Kidney (tissue), 22 donors: ENCODE measurements at places on chromosomes 7 and 10. TPM values are rescaled to one million over a fixed set of nuclear protein-coding genes. Genes with fewer than 3 reads are reported as not detected.
A peak's percentile ranks its signal among the peaks of the same experiment; 100 is the strongest.

Gene PNLIPRP1
- not detected for polyA plus RNA-seq

Gene KLF14
- polyA plus RNA-seq: 0.13 TPM

DNA sequence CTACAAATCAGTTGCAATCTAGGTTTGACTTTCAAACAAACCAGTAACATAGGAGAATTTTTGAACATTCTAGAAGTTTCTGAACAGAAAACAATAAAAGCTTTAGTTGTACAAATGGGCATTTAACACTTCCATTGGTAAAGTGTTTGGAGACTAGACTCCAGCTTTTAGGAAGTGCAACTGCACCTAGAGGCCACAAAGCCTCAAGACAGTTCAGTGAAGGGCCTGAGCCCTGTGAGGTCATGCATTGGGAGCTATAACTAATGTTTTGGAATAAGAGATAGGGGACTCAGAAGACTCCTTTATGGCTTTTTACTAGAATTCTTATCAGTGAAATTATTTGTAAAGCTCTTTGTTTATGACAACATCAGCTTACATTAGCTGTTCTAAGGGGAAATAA, 3.0 kb upstream of the EPHB6 start:
- no peak for DNase-seq

DNA sequence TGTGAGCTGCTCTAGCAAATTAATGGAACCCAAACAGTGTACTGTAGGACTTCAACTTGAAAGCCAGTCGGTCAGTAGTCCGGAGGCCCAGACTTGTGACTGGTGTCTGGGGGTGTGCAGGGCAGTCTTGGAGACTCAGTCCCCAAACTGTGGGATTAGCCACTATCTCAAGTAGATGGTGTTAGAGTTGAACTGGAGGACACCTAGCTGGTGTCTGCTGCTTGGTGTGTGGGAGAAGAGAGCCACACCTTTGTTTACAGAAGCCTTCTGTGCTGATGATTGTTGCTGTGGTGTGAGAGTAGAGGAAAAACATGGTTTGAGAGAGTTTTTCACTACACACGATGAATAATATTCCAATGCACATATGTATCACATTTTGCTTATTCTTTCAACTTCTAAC, 47.4 kb downstream of the CUL2 start:
- no peak for DNase-seq

DNA sequence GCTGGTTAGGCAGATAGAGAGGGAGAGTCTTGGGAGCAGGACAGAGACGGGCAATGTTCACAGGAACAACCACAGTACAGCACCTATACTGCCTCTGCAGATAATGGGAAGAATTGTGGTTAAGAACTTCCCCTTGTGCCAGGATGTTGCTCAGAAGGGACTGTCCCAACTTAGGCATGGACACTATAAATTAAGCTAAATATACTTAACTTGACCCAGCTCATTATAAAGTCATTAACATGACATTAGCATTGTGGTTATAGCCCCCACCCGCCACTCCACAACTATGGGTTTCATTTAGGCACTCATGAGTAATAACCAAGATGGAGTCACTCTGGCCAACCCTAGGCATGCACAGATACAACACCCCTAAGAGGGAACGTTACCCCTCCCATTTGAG, 310.9 kb upstream of the NRG3 start:
- no peak for DNase-seq

DNA sequence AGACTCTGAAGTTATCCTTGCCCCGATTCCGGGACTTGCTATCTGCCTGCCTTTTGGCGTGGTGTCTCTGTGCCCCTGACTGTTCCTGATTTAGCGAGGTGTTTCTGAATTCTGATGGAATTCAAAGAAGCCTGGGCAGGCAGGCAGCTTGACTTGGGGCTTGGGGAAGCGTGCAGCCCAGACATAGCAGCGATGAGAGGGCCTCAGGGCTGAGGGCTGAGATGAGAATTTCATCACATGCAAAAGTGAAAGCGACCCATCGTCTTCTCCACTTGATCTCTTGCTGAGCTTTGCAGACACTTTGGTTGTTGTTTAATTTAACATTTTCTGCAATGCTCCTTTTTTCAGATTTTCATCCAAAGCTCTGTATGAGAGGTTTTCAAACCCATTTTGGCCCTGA, 57.8 kb downstream of the TCF7L2 start:
- no peak for DNase-seq

Gene SFXN3
- 23.3 TPM for polyA plus RNA-seq

DNA sequence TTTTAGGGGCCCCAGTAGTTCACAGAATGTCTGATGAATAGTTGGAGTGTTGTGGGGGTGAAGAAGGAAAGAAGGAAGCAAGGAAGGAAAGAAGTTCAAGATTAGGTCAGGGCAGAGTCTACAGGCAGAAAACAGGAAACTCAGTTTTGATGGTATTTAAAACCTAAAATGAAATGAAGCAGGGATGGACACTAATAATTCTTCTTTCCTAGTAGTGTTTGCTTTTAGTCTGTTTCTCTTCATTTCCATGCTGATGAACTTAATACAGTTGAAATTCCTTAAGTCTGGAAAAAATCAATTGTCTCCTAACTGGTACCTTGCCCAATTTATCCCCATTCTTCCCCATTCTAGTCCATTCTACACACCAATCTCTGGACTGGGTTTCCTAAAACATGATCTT, 59.0 kb upstream of the GSAP start:
- no peak for DNase-seq

DNA sequence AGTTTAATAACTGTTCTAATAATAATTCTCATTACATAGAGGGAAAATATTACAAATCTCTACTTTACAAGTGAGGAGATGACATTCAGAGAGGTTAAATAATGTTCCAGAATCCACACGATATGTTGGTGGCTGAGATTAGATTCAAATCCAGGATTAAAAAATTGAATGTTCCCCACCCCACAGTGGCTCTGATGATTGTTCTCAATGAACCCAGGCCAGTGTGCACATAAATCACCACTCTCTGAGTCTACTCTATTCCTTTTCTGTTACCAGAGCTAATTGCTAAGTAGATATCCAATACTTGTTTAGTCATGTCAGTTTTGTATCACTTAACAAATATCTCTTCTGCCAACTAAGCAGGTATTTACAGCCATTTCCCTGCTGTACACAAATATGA, 281.0 kb downstream of the ABCA13 start:
- DNase-seq: no peak

- peak; percentile 34 for DNase-seq
Observed at GRCh38 chr7:148664324-148664723, 34.4 kb upstream of the CUL1 start.

Gene HMX2
- polyA plus RNA-seq: 4.0 TPM

DNA sequence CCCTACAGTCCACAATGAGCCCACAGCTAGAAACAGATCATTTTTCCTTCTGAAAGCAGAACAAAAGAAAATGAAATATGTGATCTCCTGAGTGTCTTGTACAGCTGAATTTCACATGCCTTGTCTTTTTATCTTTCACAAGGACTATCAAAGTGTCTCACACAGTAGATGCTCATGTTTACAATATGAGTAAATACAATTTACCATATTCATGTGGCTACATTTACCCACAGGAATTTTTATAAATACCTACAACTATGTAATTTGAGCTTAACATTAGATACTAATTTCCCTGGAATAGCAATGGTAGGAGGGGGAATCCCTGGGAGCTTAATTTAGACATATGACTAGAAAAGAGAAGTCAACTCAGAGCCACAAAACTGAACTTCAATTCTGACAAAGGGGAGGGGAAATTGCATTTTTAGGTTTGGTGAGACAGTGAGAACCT, 186.2 kb downstream of the MACC1 start:
- no peak for DNase-seq

Gene LAMB4
- polyA plus RNA-seq: 5.4 TPM

GRCh38 chr7:97064972-97065587, 40.4 kb upstream of the DLX5 start:
- no peak for DNase-seq

Gene TAF6
- 41.3 TPM for polyA plus RNA-seq

DNA sequence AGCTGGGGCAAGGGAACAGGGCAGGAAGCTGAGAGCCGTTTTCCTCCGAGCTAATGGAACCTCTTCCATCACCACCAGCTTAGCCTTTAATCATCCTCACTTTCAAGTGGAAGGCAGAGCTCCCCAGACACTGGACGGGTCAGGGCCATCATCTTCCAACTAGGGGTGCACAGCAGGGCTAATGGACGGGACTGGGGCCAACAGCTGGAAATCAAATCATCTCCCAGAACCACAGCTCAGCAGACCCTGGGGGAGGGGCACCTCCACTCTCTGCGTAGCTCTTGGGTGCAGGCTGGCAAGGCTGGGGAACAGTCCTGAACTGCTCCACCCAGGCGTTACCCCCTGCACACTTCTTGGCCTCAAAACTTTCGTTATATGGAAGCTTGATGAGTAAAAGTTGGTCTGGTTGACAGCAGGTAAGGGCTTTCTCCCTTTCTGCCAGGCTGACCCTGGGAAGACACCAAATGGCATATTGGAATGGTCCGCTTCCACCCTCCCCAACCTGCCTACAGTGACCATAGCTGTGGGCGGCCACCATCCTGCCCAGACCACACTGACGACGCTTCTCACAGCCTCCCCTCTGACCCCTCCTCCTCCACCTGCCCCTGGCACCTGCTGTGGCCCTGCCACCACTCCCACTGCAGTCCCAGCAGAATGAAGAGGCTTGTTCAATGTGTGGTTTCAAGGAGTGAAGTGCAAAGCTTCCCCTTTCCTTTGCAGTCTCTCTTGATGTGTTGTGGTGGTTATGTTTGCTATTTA, 51.7 kb upstream of the RET start:
- no peak for DNase-seq

DNA sequence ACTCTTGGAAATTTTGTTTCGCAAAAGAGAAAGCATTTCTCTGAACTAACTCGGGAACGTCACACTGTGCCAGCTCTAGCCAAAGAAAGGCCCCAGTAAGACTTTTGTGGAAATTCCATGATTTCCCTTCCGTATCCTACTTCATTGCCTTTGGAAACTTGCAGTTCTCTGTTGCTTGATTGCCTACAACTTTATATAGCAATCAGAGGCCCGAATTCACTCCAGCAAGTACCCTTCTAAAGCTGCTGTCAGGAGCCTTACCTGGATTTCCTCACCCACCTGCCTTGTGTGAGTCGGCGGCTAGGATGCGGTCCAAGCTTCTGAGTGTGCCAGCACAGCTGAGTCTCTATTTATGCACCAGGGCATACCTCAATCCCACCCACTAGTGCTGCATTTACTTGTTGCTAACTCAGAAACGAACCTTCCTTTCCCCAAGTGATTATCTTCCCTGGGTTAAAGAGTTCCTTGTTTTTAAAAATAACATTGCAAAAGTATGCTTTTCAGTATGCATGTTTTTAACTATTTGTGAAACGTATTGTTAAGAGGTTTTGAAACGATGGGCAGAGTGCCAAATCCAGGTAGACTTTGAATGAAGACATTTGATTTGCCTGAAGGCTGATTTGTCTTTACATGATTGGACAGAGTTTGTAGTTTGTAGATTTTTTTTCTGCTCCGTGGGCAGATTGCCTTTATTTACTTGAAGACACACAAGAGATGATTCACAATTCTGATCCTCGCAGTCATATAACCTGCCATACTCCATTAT, at the start of gene AGR2:
AGR2 (minus strand) TSS at position 326 of the 766 bp plus-strand sequence. CDS start 3,203 bp downstream, outside the sequence.
- peak; percentile 27 for DNase-seq

Gene CLRN3
- 42.1 TPM for polyA plus RNA-seq

DNA sequence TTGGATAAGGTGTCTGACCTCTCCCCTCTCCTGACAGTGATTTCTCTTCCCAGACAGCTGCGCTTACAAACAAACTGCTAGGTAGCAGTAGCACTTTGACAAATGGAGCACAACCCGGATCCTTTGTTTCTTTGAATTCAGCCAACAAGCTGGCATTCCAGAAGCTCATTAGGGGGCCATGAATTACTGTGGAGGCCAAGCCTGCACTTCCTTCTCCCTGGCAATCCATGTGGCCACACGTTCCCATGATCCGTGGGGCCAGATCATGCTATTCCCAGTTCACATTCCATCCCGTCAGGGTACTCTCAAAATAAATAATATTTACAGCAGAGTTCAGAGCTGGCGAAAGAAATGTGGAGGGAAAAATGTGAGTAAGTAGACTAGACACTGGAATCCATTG, 172.4 kb downstream of the PRPF18 start:
- DNase-seq: peak; percentile 67

GRCh38 chr10:95242581-95243317, 48.1 kb downstream of the PDLIM1 start:
- DNase-seq: peak; percentile 70

DNA sequence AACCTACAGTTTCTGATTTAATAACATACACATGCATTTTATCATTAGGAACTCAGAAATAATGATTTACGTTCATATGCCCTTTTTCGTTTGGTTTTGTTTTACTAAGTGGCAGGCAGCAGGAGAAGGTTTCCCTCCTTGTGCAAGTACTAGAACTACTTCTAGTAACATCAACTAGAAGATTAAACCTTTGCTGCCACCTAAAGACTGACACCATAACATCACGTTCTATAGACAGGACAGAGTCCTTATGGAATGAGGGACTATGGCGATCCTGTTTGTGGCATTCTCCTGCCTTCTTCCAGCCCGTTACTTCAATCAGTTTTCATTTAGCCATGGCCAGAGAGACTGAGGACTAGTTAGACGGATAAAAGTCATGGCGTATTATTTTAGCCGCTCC, 53.2 kb downstream of the GAD2 start:
- DNase-seq: no peak

DNA sequence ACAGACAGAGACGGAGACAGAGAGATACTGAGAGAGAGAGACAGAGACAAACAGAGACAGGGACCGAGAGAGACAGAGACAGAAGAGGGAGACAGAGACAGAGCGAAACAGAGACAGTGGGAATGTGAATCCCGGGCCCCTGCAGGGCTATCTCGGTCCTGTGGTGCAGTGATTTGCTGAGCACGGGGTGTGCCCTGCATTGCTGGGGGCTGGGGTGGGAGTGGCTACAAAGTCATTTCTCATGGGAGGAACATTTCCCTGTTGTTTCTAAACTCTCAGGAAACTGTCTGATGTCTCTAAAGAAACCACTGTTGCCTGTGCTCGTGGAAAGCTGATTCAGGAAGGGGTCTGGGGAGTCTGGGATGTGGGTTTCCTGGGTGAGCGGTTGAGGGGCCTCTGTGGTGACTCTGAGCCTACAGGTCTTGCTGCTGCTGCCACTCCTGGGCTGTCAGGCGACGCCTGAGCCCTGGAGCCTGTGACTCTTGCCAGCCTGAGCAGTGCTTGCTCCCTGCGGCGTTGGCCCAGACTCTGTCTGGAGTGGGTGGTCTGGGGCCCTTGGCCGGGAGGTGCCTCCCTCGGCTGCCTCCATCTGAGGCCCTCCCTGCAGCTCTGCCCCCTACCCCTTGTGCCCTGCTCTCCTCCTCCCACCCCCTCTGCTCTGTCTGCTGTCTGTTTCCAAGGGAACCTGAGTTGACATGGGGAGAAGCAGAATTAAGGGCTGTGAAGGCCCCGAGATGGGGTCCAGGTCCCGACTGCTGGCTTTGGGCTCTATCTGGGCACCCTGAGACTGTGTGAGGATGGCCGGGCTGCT, 292.0 kb downstream of the WDR37 start:
- DNase-seq: no peak

- DNase-seq: no peak
Observed at GRCh38 chr7:12690041-12690878, 2.8 kb downstream of the ARL4A start.

- DNase-seq: no peak
Observed at GRCh38 chr10:74373059-74373458, 222.0 kb downstream of the ADK start.
